ENCODE measurements at places on chromosomes 12 and 14. TPM values are rescaled to one million over a fixed set of nuclear protein-coding genes. Genes with fewer than 3 reads are reported as not detected.
A peak's percentile ranks its signal among the peaks of the same experiment; 100 is the strongest.

The HOXC6 gene
- total RNA-seq: not detected

- DNase-seq: peak; percentile 92
Measured at GRCh38 chr12:116539905-116540482, 19.2 kb upstream of the MAP1LC3B2 start.

DNA sequence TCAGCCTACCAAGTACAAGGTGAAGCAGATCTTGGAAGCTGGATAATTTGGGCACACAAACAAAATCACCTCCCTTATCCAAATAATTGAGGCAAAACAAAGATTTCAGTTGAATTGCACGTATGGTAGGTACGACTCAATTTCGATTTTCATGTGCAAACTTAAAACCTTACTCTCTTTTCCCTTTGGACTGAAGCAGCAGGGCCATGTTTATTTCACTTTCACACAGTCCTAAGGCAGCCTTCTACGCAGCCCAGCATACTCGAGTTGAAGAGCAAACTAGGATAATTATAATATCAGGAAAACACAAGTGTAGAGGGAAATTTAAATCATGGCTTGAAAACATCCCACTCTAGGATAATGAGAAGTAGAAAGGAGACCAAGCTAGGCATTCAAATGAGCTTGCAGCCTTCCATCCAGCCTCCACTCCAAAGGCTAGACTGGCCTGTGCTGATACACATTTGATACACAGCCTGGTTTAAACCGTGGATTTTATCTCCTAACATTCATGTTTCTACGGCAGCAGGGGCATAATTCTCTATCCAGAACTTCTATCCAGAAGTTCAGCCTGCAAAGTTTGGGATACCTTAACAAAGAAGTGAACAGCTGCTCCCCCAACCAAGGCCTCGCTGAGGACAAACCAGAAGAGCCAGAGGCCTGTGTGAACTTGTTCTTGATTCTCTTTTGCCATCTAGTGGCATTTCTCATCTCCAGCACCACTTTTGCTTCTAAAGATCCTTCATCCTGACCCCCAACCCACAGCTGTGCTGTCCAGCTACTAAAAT is 2.4 kb upstream of the RNASE7 start:
- DNase-seq: peak; percentile 56

DNA sequence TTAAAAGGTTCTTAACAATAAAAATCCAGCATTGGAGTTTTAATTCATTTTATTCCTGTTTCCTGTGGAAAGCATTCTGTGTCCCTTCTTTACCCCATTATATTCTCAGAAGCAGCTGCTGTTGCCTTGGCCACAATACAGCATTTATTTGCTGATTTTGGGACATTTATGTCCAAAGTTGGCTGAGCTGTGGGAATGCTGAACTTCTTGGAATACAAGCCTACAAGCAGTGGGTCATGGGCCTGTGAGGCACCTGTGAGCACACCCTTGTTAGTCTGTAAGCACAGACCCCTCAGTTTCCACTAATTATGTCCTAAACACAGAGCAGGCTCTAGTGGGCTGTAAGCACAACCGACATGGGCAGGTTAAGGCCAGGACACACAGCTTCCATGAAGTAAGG is 122.2 kb upstream of the IGF1 start:
- DNase-seq: no peak

- DNase-seq: no peak
Measured at GRCh38 chr14:36863271-36863670, 201.6 kb downstream of the PAX9 start.

GRCh38 chr14:100523843-100524169 is 63.4 kb downstream of the BEGAIN start:
- no peak for DNase-seq

- DNase-seq: no peak
Measured at GRCh38 chr12:22306311-22306710, 28.2 kb downstream of the ST8SIA1 start.

DNA sequence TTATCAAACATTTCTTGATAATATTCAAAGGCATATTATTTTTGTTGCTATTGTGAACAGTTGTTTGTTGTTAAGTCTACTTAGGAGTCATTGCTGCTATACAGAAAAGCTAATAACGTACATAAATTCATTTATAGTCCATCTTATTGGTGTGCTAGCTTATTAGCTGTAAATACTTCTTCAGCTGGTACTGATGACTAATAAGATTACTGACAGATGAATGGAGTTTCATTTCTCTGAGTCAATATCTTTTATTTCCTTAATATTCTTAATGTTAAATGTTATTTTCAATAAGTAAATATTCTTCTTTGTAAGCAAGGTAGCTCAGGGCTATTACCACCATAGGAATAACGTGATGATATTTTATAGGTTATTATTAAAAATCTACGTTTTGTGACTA is 139.4 kb upstream of the SLCO1C1 start:
- no peak for DNase-seq

DNA sequence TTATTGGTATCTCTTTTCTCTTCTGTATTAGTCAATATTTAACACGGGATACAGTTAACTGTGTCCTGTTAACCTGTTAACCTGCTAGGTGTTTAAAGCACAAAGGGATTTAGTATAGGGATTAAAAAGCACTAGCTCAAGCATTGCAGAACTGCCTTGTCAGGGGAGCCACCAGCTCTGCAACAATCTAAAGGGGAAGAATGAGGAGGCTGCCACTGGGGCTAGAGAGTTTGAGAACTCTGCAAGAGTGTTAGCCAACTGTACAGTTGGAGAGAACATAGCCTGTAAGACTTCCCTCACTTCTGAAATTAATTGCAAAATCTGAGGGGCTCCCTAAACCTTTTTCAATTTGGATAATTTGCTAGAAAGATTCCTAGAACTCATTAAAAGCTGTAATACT is 6.5 kb upstream of the VRK1 start:
- DNase-seq: no peak

DNA sequence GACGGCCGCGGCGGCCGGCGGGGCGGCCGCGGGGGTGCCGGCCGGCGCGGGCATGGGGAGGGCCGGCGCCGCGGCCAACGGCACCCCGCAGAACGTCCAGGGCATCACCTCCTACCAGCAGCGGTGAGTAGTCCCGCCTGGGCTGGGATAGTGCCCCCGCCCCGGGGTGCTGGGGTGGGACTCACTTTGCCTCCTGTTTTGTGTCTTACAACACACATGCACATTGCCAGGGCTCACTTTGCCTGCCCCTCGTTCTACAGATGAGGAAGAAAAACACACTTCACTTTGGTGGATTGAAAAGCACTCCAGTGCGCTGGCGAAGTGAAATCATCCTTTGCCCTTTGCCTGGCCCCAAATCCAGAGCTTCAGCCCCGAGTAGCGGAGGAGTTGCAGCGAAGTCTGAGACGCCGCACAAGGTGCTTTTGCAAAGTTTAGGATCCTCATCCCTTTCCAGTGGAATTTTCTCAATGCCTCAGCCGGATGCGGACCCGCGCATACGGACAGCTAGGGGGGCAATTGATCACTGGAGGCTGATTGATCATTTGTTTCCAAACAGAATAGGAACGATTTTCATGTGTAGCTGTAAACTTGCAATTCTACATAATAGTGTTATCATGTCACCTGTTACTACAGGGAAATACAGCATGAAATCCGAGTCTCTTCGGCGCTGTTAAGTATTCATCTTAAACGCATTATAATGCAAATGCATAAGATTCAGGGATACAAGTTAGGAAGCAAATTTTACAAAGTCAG is 3.6 kb upstream of the NPAS3 start:
- DNase-seq: no peak

GRCh38 chr12:121849665-121850064 is 9.0 kb downstream of the HPD start:
- no peak for DNase-seq

DNA sequence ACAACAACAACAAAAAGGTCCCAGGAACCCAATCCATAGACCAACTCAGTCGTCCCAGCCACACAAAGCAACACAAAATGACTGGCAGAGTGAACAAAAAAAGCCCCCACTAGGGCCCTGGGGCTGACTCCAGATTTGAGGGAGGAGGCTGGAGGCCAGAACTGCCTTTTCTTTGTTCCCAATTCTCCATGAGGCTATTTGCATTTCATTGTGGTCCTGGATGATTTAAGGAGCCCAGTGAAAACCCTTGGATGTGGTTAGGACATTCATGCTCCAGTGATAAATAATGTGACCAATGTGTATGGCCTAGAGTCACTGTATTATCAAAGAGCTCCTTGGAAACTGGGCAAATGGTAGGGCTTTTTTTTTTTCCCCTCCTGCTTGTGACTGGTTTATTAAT is 192.9 kb downstream of the NUAK1 start:
- DNase-seq: no peak

GRCh38 chr12:101799774-101800173 is 31.0 kb downstream of the GNPTAB start:
- DNase-seq: no peak

GRCh38 chr14:81534510-81535074 is 939 bp upstream of the SEL1L start:
- DNase-seq: no peak

GRCh38 chr12:42996869-42997431 is 407.4 kb upstream of the PRICKLE1 start:
- DNase-seq: no peak

GRCh38 chr14:70472253-70473159 is 20.5 kb downstream of the ADAM21 start:
- DNase-seq: no peak

- DNase-seq: no peak
Measured at GRCh38 chr14:103526247-103526913, 2.6 kb upstream of the TRMT61A start.

- DNase-seq: peak; percentile 94
Measured at GRCh38 chr12:6613776-6614512, 6.8 kb upstream of the CHD4 start.

- no peak for DNase-seq
Measured at GRCh38 chr14:89635615-89636014, 218.6 kb upstream of the FOXN3 start.

DNA sequence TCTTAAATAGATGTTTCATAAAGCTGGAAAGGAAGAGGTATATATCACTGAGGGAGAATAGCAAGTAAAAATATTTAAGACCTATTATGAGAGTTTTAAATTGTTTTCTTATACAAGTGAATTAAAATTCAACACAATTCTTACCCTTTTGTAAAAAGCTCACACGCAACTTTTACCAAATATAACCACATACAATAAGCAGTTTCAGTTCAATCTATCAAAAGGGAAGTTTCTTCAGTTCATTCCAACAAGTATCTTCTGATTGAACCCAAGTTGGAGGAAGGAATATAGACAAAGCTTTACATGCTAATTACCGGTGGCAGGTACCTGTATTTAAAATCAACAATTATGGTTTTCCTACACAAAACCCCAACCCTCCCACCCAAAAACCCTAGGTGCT is 41.1 kb downstream of the GTF2A1 start:
- DNase-seq: no peak

- no peak for DNase-seq
Measured at GRCh38 chr12:48969833-48970701, 1.5 kb downstream of the WNT10B start.

GRCh38 chr12:113295886-113296556 is 38.9 kb downstream of the SLC8B1 start:
- DNase-seq: no peak
